ENCODE measurements at places on chromosomes 7 and 10.

DNA sequence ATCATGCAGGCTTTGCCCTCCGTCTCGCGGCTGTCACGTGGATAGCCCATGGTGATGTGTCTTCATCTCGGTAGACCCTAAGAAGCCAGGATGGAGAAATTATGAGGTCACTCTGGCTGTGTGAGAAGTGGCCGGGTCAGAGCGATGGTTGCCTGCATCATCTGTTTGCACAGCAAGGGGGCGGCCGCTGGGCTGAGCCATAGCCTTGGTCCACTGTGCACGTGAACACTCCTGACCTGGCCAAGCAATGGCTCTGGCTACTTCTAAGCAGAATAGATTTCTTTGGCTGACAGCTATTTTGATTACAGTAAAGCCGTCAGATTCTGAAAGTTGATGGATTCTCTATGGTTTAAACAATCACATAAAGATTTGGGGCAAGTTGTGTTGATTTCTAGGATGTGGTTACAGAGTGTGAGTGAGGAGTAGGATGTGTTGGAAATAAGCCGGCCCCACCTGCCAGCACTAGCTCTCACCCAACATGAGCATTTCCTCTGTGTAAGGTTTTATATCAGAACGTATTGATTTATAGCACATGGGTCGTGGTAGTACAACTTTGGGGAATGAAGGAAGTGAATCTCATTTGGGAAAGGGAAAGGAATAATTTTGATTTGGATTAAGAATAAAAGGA lies 214.4 kb upstream of the GPR26 start:
- DNase-seq = no peak

DNA sequence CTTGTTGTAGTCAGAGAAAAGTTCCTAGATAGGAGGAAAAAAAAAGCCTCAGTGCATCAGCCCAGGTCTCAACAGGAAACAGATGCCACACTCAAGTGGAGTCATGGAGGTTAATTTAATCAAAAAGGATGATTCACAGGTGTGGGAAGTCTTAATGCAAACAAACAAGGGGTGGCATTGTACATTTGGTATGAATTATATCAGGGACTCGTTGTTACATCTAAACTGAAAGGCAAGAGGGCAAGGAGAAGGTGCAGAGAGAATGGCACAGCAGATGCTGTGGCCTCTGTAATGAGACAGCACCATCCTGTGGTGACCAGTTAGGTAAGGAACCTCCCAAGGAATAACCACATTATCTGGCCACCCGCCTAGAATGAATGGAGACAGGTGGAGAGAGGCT lies 133.7 kb downstream of the PTPRZ1 start:
- peak; percentile 66 for DNase-seq

- no peak for DNase-seq
Measured at GRCh38 chr10:119663866-119664698, 12.9 kb downstream of the BAG3 start.

GRCh38 chr10:129766611-129767550 lies 197.2 kb downstream of the EBF3 start:
- DNase-seq = no peak

DNA sequence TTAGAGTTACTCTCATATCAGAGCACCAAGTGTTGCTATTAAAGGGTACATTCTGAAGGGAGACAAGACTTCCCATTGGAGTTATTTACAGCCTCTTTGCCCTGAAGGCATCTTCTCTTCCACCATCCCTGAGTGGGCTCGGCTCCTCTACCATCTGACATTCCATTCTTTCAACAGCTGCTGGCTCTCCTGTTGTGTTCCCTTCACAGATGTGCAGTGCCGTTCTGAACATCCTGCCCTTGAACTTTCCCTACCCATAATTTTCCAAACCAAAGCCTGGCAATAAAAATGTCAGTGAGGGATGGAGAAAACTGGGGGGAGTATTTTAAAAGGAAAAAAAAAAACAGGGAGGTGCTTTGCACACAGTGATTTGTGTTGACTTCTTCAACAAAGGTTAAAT lies 392.9 kb downstream of the KCNMA1 start:
- no peak for DNase-seq

GRCh38 chr7:55077561-55078410 lies 59.0 kb downstream of the EGFR start:
- DNase-seq = no peak

DNA sequence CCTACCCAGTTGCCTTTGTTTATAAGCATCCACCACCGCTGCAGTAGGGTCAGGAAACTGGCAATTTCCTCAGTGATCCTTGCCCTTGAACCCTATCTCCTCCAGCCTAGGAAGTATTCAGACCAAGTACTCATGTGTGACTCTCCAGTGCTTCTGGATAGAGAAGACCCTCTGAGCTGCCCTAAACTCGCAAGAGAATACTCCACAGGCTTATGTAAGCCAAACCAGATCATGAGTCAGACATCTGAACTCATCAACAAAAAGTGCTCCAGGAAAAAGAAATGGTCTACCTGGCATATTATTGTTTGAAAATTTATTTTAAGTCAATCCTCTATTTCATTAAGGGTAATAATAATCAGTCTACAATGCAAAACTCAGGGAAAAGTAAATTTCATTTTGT lies 101.3 kb downstream of the KAT6B start:
- DNase-seq = no peak

- DNase-seq = no peak
Measured at GRCh38 chr10:81248886-81249285, 626.1 kb upstream of the NRG3 start.

DNA sequence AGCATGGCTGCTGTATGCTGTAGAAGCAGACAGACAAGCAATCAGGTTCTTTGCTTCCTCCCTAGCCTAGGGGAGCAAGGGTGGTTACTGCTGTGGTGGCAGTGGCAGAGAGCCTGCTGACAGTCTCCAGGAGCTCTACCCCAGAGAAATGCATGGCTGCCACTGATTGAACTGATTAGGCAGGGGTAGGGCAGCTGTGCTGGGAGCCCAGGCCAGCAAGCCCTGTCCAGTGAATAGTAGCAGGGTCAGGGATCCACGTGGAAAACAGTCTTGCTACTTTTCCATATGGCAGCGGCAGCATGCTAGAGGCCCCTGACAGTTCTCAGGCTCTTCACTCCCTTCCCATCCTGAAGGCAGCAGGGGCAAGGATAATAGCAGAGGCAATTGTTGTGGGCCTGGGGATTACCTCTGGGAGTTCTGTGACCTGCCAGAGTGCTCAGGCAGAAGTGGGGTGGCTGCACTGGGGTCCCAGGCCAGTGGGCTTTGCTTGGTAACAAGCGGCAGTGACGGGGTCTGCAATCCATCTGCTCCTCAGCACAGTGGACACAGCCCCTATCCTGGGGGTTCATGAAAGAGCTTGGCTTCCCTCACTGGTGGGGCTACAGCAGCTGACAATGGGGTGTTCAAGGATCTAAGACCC lies 558.8 kb upstream of the GHITM start:
- no peak for DNase-seq

DNA sequence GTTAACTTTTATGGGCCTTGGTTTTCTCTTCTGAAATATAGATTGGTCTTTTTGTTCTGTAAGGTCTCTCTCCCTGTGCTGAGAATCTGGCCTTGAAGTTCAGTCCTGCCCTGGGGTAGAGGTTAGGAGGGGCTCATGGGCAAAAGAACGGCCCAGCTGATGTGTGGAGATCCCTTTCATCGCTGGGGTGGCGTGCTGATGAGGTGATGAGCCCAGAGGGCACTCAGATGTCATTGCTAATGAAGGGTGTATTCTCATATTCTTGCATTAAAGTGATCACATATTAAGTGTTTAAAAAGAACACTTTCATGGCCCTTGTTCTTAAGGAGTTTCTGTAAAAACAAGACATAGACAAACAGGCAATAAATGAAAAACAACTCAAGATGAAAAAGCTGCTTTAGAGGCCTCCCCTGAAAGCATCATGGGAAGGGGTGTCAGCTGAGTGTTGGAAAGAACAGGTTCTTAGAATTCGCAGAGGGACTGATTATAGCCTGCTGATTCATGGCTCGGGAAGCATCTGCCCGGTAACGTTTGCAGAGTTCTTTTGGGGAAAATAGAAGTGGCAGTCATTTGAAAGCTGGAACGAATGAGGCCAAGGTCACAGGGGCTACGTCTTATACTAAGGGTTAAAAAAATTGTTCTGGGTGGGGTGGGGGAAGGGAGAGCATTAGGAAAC lies 72.5 kb upstream of the GPR158 start:
- DNase-seq = no peak

DNA sequence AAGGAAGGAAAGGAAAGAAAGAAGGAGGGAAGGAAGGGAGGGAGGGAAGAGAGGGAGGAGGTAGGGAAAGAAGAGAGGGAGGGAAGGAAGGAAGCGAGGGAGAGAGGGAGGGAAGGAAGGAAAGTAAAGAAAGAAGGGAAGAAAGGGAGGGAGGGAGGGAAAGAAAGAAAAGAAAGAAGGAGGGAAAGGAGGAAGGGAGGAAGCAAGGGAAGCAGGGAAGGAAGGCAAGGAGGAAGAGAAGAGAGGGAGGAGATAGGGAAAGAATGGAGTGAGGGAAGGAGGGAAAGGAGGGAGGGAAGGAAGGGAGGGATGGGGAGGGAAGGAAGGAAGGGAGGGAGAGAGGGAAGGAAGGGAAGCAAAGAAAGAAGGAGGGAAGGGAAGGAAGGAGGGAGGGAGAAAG lies 65.8 kb downstream of the MAP3K8 start:
- no peak for DNase-seq

- DNase-seq = no peak
Measured at GRCh38 chr7:87797395-87797794, 78.8 kb downstream of the SLC25A40 start.

DNA sequence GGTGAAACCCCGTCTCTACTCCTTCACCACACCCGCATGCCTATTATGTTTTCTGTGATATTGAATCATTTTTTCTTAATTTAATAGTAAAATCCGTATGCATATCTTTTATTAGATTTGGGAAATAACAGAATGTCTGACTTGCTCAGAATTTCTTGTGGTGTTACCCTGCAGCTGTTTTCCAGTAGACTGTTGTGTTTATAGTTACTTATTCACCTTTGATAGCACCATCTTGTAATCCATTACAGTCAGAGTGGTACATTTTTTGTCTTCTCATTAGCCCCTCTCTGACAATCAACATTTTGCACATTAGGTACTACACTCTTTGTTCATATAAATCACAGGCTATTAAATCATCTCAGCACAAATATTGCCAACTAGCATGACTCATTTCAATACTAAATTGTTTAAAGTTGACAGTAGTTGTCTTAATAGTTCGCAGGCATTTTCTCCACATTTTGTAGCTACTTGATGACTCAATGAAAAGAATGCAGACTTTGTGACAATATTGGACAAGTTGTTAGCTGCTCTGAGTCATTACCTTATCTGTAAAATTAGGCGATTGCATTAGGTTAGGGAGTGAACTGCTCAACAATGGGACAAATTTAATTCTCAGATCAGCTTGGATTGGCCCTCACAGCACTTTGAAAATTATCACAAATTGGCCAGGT lies 17.8 kb upstream of the SLC16A12 start:
- no peak for DNase-seq

GRCh38 chr7:153832160-153832559 lies 220.0 kb upstream of the DPP6 start:
- DNase-seq = peak; percentile 15

- no peak for DNase-seq
Measured at GRCh38 chr7:3710531-3710930, 409.5 kb downstream of the SDK1 start.

DNA sequence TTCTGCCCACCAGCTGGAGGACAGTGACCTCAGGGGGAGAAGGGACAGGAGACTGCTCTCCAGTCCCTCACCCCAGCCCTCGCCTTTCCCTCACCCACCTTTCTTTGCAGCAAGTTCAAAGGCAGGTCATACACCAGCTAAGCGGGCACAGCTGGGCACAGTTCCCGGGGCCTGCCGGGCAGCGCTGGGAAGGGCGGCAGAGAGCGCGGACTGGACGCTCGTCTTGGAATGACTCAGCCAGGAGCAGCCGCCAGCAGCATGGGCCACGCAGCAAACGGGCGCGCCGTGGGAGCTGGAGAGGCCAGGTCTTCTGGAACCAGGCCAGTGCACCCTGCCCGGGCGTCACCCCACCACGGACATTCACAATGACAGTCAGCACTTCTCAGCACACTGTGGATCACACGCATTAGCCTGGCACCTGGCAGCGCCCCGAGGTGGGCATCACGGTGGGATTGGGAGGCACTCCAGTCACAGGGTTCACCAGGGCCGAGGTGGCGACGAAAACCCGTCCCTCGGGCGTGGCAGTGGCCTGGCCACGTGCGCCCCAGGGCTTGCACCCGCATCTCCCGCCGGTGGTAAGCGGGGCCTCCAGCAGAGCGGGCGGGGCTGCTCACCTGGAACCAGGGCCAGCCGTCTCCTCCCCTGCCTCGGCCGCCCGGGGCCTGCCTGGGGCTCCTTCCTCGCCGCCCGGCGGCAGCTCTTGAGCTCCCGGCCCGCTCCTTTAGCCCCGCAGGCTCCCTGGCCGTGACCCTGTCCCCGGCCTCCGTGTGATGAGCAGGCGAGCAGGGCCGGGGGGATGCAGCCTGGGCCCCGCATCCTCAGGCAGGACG lies 29.0 kb upstream of the WDFY4 start:
- DNase-seq = peak; percentile 41

DNA sequence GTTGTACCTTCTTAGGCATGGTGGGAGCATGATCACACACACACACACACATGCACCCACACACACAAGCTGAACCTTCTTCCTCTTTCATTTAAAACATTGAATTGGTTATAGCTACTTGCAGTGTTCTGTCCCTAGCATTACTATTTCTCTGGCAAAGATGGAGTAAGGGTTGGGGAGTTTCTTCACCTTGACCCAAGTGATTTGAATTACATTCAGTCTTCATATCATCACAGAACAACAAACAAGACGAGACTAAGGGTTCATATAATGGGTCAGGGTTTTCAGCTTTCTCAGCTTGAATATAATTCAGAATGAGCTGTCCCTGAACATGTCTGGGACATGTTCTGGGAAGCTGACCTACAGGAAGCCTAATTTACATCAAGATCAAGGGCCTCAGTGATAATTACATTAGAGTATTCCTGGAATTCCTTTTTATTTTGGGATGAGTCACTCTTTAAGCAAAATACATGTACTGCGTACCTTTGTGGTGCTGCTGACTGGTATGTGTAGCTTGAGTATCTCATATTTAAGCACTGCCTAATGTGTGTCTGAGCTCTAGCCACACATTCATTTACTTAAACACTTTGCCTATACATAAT lies 213.5 kb upstream of the TMEM229A start:
- DNase-seq = no peak

- DNase-seq = no peak
Measured at GRCh38 chr7:32169228-32169627, 99.0 kb upstream of the PDE1C start.

DNA sequence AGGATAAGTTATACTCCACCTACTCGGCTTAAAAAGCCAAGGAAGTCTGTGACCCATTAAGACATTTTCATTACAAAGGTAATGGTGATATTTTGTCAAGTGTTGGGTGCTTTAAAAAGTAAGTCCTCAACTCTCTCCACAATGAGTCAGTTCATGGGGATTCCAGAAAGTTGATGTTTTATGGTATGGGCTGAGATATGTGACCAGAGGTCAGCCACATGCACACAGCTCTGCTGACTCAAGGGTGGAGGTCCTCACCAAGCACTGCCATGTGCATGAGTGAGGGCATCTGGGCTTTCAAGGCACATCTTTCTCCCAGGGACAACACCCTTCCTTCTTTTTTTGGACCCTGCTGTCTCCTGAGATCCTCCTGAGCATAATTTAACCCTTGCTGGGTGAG lies 292.9 kb downstream of the PTEN start:
- no peak for DNase-seq

- DNase-seq = no peak
Measured at GRCh38 chr10:15478429-15478828, 107.3 kb upstream of the FAM171A1 start.

GRCh38 chr7:92251181-92251580 lies 5.4 kb downstream of the ANKIB1 start:
- no peak for DNase-seq

- no peak for DNase-seq
Measured at GRCh38 chr10:67770537-67770936, 67.5 kb downstream of the DNAJC12 start.

All from NCI-H524 (cell line).